ENCODE measurements at places on chromosomes 2 and 18.

- no peak for DNase-seq
These were observed 14.5 kb upstream of the VWA3B start for GRCh38 chr2:98072442-98072841.

DNA sequence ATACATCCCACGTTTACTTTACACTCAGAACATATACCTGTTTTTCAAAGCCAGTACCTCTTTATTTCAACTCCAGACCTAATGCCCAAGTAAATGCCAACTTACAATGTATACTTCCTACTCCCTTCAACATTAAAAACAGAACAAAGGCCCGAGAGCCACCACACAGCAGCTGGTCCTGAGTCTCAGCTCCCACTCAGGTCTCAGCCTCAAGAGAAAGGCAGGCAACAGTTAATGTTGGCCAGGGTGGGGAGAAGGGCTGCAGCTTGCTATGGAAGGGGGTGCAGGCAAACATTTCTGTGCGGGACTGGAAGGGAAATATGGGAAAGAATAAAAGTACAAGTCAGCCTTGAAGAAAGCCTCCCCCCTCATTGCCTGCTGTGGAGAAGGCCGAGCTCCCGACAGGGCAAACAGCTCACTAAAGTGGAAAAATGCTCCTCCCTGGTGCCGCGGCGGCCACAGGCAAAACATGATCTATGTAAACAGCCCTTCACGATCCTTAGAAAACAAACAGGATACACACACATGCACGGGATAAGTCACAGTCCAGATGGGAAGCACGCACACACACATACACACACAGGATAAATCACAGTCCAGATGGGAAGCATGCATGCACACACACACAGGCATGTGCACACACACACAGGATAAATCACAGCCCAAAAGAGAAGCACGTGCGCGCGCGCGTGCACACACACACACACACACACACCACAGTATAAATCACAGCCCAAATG, 67.4 kb downstream of the ADNP2 start:
- DNase-seq = no peak

GRCh38 chr18:28884304-28884703, 707.4 kb upstream of the CDH2 start:
- no peak for DNase-seq

DNA sequence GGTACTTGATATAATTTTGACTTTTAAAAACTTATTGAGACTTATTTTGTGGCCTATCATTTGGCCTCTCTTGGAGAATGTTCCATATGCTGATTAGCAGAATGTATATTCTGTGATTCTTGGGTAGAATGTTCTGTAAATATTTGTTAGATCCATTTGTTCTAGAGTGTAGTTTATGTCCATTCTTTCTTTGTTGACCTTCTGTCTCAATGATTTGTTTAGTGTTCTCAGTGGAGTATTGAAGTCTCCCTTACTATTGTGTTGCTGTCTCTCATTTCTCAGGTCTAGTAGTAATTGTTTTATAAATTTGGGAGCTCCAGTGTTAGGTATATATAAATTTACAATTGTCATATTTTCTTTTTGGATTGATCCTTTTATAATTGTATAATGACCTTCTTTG, 349.6 kb upstream of the CWC22 start:
- no peak for DNase-seq

- no peak for DNase-seq
These were observed 82.6 kb downstream of the PKP4 start for GRCh38 chr2:158539176-158540005.

DNA sequence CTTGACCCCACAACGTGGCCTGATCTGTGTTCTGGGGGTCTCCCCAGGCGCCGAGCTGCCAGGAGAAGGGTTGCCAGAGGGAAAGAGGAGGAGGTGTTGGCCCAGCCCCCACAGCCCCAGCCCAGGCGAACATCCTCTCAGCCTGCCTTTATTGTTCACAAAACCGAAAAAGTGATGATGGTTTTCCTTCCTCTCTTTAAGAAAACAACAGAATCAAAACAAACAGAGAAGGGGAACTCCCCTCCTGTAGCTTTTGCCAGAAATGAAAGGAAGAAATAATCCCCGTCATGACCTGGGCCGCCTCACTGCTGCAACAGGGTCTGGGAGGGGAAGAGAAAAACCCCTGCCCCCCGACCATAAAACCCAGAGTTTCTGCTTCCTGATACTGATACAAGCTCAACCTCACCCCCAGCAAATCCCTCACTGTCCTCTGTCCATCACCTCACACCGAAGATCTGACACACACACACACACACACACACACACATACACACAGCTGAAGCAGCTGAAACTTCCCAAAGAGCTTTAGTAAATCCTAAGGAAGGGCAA, 52.0 kb downstream of the ZFP36L2 start:
- DNase-seq = peak; percentile 50

DNA sequence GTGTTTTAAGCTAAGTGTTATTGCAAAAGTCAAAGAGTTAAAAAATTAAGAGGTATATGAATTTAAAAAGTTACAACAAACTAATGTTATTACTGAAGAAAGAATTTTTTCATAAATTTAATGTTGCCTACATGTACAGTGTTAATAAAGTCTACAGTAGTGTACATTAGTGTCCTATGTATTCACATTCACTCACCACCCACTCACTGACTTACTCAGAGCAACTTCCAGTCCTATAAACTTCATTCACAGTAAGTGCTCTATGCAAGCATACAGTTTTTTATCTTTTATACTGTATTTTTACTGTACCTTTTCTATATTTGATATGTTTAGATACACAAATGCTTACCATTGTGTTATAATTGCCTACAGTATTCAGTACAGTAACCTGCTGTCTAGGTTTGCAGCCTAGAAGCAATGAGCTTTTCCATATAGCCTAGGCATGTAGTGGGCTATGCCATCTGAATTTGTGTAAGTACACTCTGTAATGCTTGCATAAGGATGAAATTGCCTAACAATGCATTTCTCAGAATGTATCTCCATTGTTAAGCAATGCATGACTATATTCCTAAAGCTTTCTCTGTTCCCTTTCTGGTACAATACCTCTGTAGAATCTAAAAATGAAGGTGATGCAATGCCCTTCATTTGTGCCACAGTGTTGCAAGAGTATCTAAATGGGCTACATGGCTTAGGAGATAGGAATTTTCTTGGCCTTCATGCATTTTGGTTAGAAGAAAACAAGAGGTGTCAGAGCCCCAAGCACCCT, 370.8 kb upstream of the NT5C1B start:
- DNase-seq = no peak

DNA sequence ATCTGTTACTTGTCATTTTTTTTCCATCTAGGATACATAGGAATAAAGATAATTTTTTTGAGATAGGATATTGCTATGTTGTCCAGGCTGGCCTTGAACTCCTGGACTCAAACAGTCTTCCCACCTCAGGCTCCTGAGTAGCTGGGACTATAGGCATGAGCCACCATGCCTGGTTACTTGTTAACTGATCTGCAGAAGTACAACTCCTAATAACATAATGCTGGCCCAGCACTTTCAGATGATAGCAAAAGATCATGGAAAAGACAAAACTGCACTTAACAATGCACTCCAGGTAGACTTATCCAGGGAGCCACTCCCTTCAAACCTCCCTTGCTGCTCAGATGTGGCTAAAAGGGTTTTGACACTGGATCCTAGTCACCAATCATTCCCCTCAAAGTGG, 11.4 kb upstream of the CTDP1 start:
- no peak for DNase-seq

Measured in stimulated activated CD4-positive, alpha-beta T cell treated with anti-CD3 and anti-CD28 coated beads, TNF-alpha, amount 100 ng/mL, for 4 hours (primary cell).